ENCODE measurements at places on chromosomes 12 and 14.

- no peak for DNase-seq
Observed at GRCh38 chr14:85572011-85572410, 42.1 kb downstream of the FLRT2 start.

- DNase-seq: no peak
Observed at GRCh38 chr14:59325906-59326305, 137.4 kb downstream of the DAAM1 start.

DNA sequence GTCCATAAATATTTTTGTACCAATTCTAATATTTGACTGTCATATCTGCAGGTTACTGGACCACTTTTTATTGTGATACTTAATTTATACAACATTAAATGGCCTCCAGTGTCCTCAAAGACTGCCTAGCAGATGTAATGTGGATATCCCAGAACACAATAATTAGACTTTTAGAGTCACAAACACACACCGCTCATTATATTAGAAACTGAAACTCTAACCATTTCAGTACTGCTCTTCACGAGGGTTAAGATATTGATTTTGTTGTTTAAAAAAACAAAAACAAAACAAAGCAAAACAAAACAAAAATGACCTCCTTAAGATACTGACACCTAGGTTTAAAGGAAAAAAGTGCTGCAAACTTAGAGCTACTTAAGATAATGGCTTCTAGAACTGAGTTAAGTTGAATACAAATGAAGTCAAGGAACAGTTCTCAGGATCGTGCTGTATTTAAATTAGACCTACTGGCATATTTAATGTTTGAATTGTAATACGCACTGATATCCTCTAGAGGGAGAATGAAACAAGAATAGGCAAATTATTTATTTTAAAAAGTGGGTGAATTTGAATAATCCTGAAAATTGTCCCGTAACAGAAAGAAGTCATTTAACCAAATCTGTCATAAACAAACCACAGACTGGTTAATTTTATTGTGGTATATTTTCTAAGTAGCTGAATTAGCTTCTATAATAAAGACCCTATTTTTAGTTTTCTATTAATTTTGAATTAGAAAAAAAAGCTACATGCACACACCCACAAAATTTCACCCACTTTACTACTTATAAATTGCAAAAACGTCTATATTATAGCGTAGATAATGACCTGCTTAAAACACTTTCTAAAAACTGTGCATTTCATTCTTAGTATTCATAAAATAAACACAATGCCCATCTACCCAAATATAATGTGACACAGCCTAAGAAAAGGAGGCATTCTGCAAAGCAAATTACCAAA, 395.2 kb upstream of the DCN start:
- DNase-seq: no peak

- no peak for DNase-seq
Observed at GRCh38 chr12:32052212-32052713, 54.4 kb upstream of the BICD1 start.

DNA sequence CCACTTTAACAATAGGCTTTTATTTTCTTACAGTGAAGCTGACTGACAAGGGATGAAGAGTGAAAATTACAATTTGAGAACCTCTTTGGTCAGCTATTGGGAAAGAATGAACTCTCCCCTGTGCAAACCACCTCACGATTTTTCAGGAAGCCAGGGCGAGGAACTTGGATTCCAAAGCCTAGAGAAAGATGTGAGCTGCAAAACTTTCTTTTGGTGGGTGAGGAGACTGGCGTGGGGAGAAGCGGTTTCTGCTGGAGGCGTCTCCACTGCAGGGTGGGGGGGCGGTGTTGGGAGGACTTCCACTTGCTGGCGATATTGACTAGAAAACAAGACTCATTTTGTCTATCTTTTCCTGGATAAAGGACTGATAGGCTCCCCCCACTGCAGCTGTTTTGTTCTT, 59.3 kb upstream of the VRK1 start:
- DNase-seq: no peak

GRCh38 chr14:50798048-50798421, 32.9 kb downstream of the NIN start:
- no peak for DNase-seq

DNA sequence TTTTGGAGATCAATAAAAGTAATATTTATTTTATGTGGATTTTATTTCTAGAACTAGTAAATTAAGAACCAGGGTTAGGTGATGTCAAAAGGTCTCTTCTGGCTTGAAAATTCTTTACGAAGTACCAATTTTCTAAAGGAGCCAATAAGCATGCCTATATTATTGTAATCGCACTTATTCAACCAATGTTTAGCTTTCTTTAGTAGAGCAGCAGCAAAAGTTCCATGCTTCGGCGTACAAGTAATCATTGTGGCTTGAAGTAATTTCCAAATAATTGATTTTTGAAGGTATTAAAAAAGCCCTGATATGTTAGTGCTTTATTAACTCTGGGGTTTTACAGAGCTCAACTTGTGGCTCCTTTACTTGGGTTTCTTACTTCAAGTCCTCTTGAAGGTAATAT, 3.4 kb downstream of the RMST start:
- DNase-seq: no peak

DNA sequence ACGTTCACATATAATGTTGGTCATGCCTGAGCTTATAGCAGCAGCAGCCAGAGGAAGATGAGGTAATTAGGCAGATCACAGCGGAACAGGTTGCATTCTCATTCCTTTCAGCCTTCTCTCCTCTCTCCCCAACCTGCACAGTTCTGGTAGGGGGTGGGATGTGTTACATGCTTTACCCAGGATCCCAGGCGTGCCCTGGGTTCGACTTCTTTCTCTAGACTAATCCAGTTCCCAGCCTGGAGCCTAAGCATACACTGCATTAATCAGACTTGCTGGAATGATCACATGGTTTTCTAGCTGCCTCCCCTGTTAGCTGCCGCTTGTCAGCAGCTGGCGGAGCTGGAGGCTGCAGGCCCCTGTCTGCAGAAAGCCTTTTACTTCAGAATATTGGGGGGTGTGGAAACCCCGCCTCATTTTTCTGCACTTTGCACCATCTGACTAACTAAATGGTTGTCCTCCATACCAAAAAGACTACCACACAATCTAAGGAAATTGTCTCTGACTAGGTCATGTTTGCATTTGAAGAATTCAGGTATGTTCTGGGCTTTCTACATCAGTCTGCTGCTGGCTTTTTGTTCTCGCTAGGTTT, 46.0 kb upstream of the EVL start:
- DNase-seq: no peak

DNA sequence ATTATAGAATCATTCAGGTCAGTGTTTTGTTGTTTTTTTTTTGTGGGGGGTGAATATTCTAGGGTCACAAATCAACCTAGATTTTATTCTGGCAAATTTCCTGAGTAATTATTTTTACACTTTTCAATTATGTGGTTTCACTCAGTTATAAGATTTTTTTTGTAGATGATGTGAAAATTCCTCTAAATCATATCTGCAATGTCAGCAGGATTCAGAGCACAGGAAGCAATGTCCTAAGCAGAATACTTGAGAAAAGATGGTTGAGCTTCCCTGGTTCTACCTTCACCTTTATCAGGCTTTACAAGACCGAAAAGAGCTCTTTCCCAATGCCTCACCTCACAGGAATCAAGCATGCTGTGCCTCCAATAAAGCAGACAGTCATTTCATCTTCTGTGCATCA, 124.3 kb downstream of the SLC41A2 start:
- DNase-seq: no peak

- DNase-seq: no peak
Observed at GRCh38 chr14:103538291-103539055, 9.5 kb downstream of the TRMT61A start.

DNA sequence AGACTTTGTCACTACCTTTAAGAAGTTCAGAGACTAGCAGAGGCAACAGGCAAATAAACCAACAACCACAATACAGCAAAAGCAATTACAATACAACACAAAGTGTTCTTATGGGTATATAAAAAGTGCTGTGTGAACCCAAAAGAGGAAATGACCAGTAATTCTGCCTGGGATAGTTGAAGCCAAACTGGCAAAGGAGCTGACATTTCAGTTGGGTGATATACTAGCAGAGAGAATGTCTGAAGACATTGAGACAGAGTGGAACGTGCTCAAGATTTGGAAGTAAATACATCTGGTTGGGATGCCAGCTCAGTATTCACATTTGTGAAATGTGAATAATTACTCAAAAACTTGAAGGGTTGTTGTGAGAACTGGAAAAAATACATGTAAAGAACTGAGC, 80.6 kb upstream of the GTF2A1 start:
- DNase-seq: no peak

DNA sequence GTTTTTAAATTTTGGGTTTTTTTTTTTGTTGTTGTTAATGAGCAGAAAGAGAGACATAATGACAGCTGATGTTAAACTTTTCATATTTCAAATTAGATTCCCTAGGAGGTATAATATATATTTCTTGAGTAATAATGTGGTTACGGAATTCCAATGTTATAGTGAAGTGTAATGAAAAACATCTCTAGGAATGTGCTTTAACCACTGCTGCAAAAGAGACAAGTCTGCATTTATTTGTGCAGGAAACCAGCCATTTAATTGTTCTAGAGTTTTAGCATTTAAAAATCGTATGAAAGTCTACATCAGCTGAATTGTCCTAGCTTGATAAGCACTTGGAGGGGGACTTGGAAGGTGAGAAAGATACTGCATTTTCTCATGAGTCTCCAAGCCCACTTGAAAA, 14.3 kb downstream of the SERPINA10 start:
- DNase-seq: no peak

- peak; percentile 5 for DNase-seq
Observed at GRCh38 chr12:108307006-108307405, 32.1 kb downstream of the CMKLR1 start.

GRCh38 chr14:77032844-77033621, 4.5 kb upstream of the IRF2BPL start:
- DNase-seq: peak; percentile 89

DNA sequence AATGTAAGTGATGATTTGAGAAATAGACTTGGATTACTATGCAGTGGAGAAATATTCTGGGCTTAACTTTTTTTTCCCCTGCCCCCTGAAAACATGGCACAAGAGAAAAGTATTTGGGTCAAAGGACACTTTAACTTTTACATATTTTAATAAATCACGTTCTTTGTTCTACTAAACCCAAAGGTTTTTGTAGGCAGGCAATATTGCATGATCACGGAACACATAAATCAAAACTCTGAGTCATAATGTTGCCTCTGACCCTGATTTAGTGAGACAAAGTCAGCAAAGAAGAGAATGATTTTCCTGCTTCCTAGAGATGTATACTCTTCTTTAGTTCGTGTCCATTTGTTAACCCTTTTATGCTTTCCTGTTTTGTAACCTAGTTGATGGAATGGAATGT, 38.0 kb downstream of the ABCD2 start:
- peak; percentile 44 for DNase-seq

DNA sequence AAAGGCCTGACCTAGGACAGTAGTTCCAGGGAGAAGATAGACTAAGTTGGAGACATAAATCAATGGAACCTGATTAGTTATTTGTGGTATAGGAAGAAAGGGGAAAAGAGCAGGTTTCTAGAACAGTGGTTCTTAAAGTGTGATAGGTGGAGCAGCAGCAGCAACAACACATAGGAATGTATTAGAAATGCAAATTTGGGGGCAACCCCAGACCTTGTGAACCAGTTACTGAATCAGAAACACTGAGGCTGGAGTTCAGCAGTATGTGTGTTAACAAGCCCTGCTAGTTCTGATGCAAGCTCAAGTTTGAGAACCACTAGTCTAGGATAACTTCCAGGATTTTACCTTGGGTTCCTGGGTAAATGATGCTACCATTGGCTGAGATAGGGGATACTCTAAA, 308.7 kb downstream of the EMP1 start:
- DNase-seq: no peak

DNA sequence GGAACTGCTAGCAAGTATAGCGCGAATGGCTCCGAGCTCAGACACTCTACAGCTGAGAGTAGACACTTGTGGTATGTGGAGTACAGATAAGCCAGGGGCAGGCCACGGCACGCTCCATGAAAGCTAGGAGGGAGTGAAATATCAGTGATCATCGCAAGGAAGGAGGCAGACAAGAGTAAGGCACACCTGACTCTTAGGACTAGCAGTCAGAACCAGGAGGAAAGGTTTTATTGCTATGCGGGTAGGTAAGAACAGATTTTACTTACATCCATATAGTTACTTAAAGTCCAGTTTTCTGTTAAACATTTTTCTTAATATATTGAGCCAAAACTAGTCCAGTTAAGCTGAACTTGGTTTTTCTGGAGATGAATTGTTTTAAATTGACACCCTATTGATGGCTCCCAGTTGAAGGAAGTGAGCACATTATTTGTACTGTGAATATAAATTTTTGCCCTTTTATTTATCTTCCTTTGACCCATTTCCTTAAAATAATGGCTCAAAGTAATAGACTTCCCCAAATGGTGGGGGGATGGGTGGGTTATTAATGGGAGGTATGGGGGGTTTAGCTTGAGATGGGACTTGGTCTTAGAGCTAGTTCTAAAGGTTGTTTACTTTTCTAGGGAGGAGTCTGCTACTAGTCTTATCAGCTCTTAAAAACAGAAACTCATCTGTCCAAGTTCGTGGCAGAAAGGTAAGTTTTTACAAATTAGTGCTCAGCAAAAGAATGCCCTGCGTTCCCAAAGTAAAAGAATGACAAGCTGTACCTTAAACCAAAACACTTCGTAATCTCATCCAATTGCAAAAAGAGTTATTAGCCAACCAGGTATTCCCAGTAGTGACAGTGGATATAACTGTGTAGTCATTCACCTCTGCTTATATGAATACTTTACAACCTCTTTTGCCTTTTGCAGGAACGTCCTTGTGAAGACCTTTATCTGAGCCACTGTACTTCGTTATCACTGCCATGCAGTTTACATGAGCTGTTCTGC, 5.8 kb downstream of the HNRNPA1 start:
- DNase-seq: no peak

DNA sequence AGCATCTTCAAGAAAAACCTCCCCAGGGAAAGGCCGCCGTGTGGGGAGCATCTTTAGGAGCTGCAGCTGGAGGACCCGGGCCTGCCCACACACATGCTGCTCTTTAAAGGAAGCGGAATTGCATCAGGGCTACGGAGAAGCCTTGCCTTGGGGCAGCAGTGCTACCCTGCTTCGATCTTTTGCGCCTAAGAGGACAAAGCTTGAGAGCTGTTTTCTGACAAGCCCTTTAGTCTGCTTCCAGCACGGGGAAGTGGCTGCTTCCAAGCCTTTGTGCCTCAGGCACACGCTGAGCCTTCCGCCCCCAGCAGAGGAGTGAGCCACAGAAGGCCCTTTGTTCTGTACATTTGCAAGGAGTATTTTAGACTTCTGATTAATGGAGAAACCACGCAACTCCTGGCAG, 31.5 kb downstream of the COA8 start:
- DNase-seq: no peak

- no peak for DNase-seq
Observed at GRCh38 chr12:109731231-109731731, 17.7 kb downstream of the FAM222A start.
